ENCODE measurements at places on chromosomes 4 and X.

DNA sequence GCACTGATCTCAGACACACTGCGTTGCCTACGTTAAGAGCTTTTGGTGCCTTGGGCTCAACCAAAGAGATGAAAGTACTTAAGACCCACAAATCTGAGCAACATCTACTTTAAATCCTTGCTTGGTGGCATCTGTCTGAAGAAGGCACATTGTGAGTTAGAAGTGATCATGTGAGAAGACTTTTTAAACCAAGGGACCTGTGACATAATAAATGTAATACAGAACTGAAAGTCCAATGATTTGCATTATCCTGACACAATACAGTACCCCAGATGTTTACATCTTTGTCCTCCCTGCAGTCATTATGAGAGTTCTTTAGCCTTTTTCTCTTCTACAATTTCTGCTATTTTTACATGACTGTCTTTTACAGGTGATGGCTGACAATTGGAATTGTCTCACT lies 96.7 kb upstream of the FTHL17 start:
- no peak for DNase-seq

GRCh38 chrX:138889149-138889548 lies 177.6 kb upstream of the FGF13 start:
- no peak for DNase-seq

- DNase-seq: no peak
These were observed 97.4 kb downstream of the RASL11B start for GRCh38 chr4:52959541-52959940.

GRCh38 chrX:16931855-16932575 lies 14.4 kb upstream of the REPS2 start:
- DNase-seq: no peak
